MM.1S (cell line): ENCODE measurements at places on chromosomes 11 and 22.
A peak's percentile ranks its signal among the peaks of the same experiment; 100 is the strongest.

GRCh38 chr11:131662993-131663392, 292.6 kb downstream of the NTM start:
- H3K27ac ChIP-seq, result no peak overlapping the region
- H3K4me1 ChIP-seq, result no peaks in the 10 kb centered on the region
- H3K4me3 ChIP-seq, result no peak overlapping the region
- no peaks in the 10 kb centered on the region for H3K36me3 ChIP-seq

- H3K36me3 ChIP-seq, result no peaks in the 10 kb centered on the region
- peak; percentile 92 for DNase-seq
- H3K27ac ChIP-seq, result peak overlapping the region; percentile 99
- H3K4me1 ChIP-seq, result peaks cover 25% of the 10 kb centered on the region
- no peaks in the 10 kb centered on the region for H3K27me3 ChIP-seq
Observed at GRCh38 chr22:17257121-17258001, 38.1 kb upstream of the ADA2 start.

- no peaks in the 10 kb centered on the region for H3K4me1 ChIP-seq
- no peaks in the 10 kb centered on the region for H3K27me3 ChIP-seq
- H3K27ac ChIP-seq, result no peak overlapping the region
- 0 out of 2 replicates have a peak, but pooled peaks cover 4% of the 10 kb centered on the region for H3K36me3 ChIP-seq
- no peak for DNase-seq
- no peak overlapping the region for H3K4me3 ChIP-seq
Observed at GRCh38 chr11:70358753-70359152, 39.6 kb upstream of the CTTN start.

DNA sequence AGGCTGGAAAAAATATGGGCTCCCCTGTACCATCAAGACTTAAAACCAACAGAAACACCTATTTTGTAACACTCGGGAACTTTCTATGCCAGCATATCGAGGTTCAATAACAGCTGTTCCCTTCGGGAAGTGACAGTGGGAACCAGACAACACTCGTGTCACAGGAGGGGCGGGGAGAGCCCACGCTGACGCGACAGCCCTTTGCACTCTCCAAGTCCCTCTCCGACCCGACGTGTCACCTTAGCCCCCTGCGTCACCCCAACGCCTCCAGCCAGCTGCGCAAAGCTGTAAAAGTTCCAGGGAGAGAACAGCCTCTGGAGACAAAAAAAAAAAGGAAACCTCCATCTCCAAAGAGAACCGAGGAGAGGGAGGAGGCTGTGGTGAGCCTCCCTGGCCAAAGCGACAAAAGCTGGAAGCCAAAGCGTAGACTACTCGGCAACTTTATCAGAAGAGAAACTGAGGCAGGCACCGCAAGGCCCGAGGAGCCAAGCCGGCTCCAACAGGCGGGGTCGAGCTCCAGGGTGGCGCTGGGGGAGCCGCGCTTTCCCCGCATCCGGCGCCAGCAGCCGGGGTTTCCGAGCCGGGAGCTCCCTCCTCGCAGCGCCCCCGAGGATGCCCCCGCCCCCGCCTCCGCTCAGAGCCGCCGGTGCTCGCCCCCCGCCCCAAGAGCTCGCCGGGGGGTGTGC, 751 bp downstream of the ARFGAP3 start:
- H3K27me3 ChIP-seq, result no peaks in the 10 kb centered on the region
- no peaks in the 10 kb centered on the region for H3K36me3 ChIP-seq
- peak overlapping the region; percentile 71; the same call in 1 of the 2 replicates for H3K27ac ChIP-seq

DNA sequence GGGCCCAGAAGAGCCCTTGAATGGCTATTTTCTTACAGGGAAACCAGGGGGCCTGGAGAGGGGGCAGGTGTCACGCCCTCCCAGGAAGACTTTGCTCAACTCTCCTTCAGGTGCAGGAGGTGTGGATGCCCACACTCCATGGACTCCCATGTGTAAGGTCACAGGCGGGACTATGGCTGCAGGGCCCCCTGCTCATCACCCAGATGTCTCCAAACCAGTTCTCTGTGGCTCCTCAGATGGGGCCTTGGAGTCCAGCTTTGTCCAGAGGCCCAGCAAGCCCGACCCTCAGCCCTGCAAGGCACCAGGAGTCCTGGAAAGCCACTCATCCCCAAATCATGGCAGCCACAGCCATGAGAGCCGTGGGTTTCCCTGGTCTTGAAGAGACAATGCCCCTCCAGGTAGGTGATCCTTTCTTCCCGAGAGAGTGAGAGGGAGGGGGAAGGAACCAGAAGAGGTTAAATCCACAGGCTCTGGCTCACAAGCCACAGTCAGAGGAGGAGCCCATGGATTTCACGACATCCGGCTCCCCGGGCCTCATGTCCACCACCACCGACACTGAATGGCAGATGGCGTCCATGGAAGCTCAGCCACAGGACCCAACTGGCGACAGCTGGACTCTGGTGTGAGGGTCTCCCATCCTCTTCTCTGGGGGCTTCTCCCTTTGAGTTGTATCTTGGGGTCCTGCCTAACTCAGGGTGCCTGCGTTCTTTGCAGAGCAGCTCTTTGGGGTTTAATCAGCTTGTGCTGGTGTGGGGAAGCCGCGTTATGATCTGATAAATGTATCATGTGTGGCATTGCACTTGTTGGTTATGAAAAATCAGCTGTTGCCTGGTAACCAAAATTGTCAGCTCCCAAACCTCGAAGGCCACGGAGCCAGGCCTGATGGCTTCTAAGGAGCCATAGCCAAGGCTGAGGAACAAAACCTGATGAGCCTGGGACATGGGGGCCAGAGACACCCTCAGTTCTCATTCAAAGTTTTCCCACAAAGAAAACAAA, 620.4 kb downstream of the BRD1 start:
- H3K4me3 ChIP-seq, result no peak overlapping the region
- H3K27ac ChIP-seq, result no peak overlapping the region
- no peak for DNase-seq
- H3K36me3 ChIP-seq, result no peaks in the 10 kb centered on the region

DNA sequence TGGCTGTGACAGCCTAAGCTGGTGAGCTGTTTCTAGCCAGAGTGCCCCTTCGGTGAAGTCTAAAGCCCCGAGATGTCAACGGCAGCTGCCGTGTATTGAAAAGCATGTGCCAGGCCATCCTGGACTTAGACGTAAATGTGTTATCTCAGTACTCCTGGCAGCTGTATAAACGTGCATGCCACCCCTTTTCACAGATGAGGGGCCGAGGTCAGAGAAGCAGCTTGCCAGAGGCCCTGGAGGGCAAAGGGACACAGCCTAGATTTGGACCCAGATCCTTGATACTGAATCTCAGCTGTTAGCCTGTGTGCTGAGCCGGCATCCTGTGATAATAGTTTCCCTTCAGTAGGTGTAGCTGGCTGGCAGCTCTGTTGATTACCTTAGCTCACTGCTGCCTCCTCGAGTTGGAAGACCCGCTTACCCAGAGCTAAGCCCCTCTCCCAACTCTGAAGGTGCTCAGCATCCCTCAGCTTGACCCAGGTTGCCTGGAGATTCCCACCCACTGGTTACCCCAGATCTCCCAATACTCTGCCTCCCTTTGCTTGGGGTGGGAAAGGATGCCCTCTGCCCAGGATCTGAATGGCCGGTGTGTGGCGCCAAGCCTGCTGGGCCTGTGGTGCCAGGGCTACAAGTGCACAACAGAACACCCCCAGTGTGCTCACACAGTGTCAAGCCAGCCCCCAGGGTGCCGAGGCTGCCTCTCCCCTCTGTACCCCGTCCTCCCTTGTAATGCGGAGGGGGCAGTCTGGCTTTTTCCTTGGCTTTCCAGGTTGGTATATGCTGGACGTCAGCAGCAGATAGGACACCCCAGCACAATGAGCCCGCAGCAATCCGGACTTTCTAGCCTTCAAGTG, 59.8 kb upstream of the WNT7B start:
- DNase-seq, result peak; percentile 78
- peak overlapping the region; percentile 85 for H3K27ac ChIP-seq
- H3K4me1 ChIP-seq, result peaks cover 6% of the 10 kb centered on the region
- peak overlapping the region; percentile 96 for H3K4me3 ChIP-seq
- H3K36me3 ChIP-seq, result no peaks in the 10 kb centered on the region

DNA sequence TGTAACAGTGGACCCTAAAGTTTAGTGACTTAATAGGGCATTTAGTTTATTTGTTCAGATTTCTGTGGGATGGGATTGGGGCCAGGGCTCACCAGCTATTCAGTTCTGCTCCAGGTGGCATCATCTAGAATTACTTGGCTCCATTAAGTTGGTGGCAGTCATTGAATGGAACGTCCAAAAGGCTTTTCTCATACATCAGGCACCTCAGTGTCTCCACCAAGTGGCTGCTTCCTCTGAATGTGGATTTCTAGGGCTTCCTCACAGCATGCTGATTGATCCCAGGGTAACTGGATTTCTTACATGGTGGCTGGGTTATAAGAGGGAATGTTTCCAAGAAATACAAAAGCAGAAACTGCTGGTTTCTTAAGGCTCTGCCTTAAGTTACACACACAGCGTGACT, 34.7 kb downstream of the USP47 start:
- no peaks in the 10 kb centered on the region for H3K36me3 ChIP-seq
- no peaks in the 10 kb centered on the region for H3K4me1 ChIP-seq
- H3K27ac ChIP-seq, result no peak overlapping the region
- DNase-seq, result no peak

DNA sequence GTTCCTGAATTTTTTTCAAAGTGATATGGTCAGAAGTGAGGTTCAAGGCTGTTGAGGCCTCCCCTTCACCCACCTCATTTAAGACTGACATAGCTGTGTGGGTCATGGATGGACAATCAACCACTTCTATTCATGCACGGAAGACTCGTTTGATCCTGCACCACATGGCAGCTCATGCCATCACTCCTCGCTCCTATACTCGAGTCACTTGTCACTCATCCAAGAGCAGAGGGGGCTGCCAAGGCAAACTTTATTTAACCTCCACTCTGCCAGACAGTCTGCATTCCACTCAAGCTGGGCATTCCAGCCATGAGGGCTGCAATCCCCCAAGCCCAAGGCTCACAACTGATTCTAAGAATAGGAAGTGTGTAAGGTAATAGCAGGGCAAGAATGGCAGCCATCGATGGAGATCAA, 34.1 kb downstream of the SNX19 start:
- no peak overlapping the region for H3K27ac ChIP-seq
- no peaks in the 10 kb centered on the region for H3K4me1 ChIP-seq
- H3K4me3 ChIP-seq, result no peak overlapping the region
- peaks cover 3% of the 10 kb centered on the region; the same call in 1 of the 2 replicates for H3K36me3 ChIP-seq
- no peak for DNase-seq
- H3K27me3 ChIP-seq, result no peaks in the 10 kb centered on the region

DNA sequence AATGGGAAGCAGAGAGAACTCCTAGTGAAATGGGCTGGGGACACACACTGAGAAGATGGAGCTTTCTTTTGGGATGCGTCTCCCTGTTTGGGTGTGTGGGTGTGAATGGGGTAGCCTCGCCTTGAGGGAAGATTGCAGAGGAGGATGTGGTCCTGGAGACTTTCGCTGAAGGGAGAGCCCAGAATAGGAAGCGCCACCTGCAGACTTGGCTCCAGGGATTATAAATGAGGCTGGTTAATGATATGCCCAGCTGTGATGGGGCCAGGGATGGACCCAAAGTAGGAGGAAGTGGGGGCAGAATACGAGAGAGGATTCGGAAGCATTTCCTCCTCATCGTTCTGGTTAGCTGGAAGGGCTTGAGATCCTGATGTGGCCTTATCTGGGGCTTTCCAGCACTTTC, 13.7 kb downstream of the RELT start:
- DNase-seq, result no peak
- no peaks in the 10 kb centered on the region for H3K4me1 ChIP-seq

GRCh38 chr11:75565916-75566762, 4.1 kb downstream of the SERPINH1 start:
- H3K27me3 ChIP-seq, result peaks cover 21% of the 10 kb centered on the region
- no peak for DNase-seq
- H3K36me3 ChIP-seq, result no peaks in the 10 kb centered on the region
- H3K4me3 ChIP-seq, result no peak overlapping the region
- no peaks in the 10 kb centered on the region for H3K4me1 ChIP-seq
- H3K27ac ChIP-seq, result no peak overlapping the region

- H3K27me3 ChIP-seq, result no peaks in the 10 kb centered on the region
- no peaks in the 10 kb centered on the region for H3K36me3 ChIP-seq
- H3K4me1 ChIP-seq, result no peaks in the 10 kb centered on the region
- no peak for DNase-seq
- no peak overlapping the region for H3K4me3 ChIP-seq
Observed at GRCh38 chr11:6249770-6250555, 9.7 kb upstream of the CCKBR start.

- no peaks in the 10 kb centered on the region for H3K4me1 ChIP-seq
- H3K27me3 ChIP-seq, result no peaks in the 10 kb centered on the region
- DNase-seq, result no peak
Observed at GRCh38 chr11:100671471-100671870, 15.6 kb upstream of the ARHGAP42 start.
